ENCODE measurements at places on chromosomes 5 and 9. TPM values are rescaled to one million over a fixed set of nuclear protein-coding genes. Genes with fewer than 3 reads are reported as not detected.
A peak's percentile ranks its signal among the peaks of the same experiment; 100 is the strongest.

DNA sequence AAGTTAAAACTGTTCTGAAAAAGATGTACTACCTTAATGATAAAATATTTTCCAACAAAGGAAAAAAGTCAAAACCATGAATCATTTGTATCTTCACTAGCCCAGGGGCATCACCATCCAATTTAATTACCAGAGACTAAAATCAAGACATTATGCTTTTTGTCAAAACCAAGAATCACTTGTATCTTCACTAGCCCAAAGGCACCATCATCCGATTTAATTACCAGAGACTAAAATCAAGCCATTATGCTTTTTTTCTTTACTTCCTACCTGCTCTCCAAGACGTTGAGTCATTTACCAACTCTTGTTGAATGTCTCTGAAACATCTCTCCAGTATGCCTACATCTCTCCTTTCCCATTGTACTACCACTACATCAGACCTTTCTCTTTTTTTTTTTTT lies 37.9 kb downstream of the FBXO38 start:
- no peaks in the 10 kb centered on the region for H3K27me3 ChIP-seq
- DNase-seq, result no peak
- no peak overlapping the region for H3K4me3 ChIP-seq
- H3K4me1 ChIP-seq, result peaks cover 2% of the 10 kb centered on the region

The FANCG gene
- 107 TPM for total RNA-seq

DNA sequence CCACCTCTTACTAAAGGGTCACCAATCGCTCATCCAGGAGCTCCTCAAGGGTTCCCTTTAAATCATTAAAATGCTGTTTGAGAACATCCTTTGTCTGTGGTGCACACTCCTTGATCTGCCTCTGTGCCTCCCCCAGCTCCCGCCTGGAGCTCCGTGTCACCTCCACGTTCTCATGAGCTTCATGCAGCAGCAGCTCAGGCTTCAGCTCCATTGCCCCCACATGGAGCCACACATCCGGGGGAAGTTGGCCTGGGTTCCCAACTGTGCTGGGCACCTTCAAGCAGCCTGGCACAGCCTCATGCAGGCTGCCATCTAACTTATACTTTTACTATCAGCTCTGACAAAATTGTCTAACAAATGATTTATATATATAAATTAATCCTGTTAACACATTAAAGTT lies 585.8 kb upstream of the FAM174A start:
- no peaks in the 10 kb centered on the region for H3K36me3 ChIP-seq
- DNase-seq, result no peak
- no peaks in the 10 kb centered on the region for H3K4me1 ChIP-seq
- H3K4me3 ChIP-seq, result no peak overlapping the region
- H3K27ac ChIP-seq, result no peak overlapping the region

The PIP5K1B gene
- total RNA-seq, result 76.2 TPM

The COL5A1 gene
- 0.11 TPM for total RNA-seq

- no peaks in the 10 kb centered on the region for H3K36me3 ChIP-seq
- H3K4me3 ChIP-seq, result no peak overlapping the region
- DNase-seq, result no peak
- H3K27me3 ChIP-seq, result peaks cover 8% of the 10 kb centered on the region
These were observed 218.6 kb downstream of the SREK1 start for GRCh38 chr5:66362687-66363086.

- no peaks in the 10 kb centered on the region for H3K27me3 ChIP-seq
- no peak overlapping the region for H3K27ac ChIP-seq
- H3K36me3 ChIP-seq, result no peaks in the 10 kb centered on the region
- no peak for DNase-seq
- H3K4me3 ChIP-seq, result no peak overlapping the region
These were observed 151.8 kb upstream of the COL5A1 start for GRCh38 chr9:134489621-134490408.

- no peak overlapping the region for H3K27ac ChIP-seq
- no peaks in the 10 kb centered on the region for H3K4me1 ChIP-seq
- H3K4me3 ChIP-seq, result no peak overlapping the region
- no peak for DNase-seq
These were observed 65.8 kb upstream of the CHD1 start for GRCh38 chr5:98994611-98995010.

DNA sequence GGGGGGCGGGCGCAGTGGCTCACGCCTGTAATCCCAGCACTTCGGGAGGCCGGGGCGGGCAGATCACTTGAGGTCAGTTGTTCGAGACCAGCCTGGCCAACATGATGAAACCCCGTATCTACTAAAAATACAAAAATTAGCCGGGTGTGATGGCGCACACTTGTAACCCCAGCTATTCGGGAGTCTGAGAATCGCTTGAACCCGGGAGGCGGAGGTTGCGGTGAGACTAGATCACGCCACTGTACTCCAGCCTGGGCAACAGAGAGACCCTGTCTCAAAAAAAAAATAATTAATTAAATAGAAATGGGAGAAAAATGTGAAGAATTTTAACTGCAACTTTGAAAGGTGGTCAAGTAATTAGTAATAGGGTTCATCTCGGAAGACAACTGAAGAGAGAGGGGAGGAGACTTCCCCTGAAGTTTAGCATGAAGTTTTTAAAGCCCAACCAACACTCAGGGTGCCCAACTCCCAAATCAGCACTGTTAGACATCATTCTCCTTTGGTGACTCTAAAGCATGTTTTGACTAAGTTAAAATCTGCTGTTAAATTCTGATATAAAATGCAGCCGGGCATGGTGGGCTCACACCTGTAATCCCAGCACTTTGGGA lies 1.4 kb upstream of the CSNK1A1 start:
- no peak for DNase-seq
- H3K27me3 ChIP-seq, result no peaks in the 10 kb centered on the region
- peaks cover 27% of the 10 kb centered on the region for H3K36me3 ChIP-seq
- H3K4me1 ChIP-seq, result peaks cover 10% of the 10 kb centered on the region
- peak overlapping the region; percentile 5 for H3K4me3 ChIP-seq
- no peak overlapping the region for H3K27ac ChIP-seq

- H3K4me3 ChIP-seq, result no peak overlapping the region
- peaks cover 51% of the 10 kb centered on the region for H3K36me3 ChIP-seq
- H3K4me1 ChIP-seq, result no peaks in the 10 kb centered on the region
- H3K27ac ChIP-seq, result no peak overlapping the region
- DNase-seq, result no peak
- no peaks in the 10 kb centered on the region for H3K27me3 ChIP-seq
These were observed 31.1 kb downstream of the MRPS27 start for GRCh38 chr5:72288924-72289323.

The MAT2B gene
- 98.9 TPM for total RNA-seq

The HTR1A gene
- total RNA-seq, result not detected

DNA sequence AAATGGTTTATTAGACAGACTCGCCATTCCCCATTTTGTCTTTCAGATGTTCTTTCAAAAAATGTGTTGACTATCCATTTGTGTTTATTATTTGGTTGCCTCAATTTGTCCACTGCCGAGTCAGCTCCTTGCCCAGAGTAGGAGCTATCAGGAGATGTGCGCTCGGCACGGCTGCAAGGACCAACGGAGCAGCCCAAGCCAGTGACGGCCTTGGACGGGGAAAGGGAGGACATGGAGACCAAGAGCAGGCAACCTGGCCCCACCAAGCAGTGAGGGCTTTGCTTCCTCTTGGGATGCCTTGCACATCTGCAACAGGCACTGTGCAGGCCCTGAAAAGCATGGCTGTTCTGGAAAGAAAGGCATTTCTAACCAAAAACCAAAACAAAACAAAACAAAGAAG lies 69.8 kb downstream of the DEPDC1B start:
- peaks cover 51% of the 10 kb centered on the region for H3K36me3 ChIP-seq
- H3K4me3 ChIP-seq, result no peak overlapping the region
- H3K27ac ChIP-seq, result no peak overlapping the region
- H3K4me1 ChIP-seq, result peaks cover 6% of the 10 kb centered on the region
- no peak for DNase-seq

- H3K4me1 ChIP-seq, result no peaks in the 10 kb centered on the region
- DNase-seq, result no peak
- H3K4me3 ChIP-seq, result no peak overlapping the region
- H3K36me3 ChIP-seq, result no peaks in the 10 kb centered on the region
These were observed 305.0 kb downstream of the RASEF start for GRCh38 chr9:82757924-82758323.

DNA sequence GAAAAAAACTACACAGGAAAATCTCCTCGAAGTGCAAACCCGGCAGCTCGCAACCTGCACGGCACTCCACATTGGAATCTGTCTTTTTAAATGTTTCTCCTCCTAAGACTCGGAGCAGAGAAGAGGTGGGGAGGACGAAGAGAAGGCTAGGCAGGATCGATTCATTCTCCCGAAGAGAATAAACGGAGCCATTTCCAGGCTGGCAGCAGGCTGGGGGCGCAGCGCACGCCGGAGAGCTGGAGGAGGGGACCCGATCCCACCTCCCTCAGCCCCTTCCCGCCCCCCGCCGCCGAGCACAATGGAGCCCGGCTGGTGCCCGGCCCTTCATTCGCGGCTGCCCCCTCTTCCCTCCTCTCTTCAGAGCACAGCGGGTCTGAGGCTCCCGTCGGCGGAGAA lies 628 bp downstream of the HOMER1 start:
- DNase-seq, result no peak
- H3K36me3 ChIP-seq, result no peaks in the 10 kb centered on the region
- H3K4me3 ChIP-seq, result peak overlapping the region; percentile 83
- peaks cover 48% of the 10 kb centered on the region for H3K4me1 ChIP-seq
- peak overlapping the region; percentile 71 for H3K27ac ChIP-seq
- H3K27me3 ChIP-seq, result peaks cover 3% of the 10 kb centered on the region

The IFT74 gene
- total RNA-seq, result 10.4 TPM

DNA sequence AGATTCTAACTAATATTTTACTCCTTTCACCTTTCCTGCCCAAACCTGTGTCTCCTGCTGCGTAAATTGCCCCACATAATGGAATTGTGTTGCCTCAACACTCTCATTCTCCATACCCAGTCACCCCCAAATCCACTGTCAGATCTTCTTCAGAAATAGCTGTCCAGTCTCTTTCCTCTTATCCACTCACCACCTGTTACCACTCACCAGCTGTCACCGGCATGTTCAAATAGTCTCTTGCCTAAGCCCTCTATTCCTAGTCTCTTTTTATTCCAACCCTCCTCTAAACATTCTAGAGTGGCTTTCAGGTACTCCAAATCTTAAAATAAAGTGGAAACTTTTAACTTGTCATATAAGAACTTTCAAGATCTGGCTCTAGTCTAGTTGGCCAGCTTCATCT lies 262.0 kb upstream of the FBXL7 start:
- no peak overlapping the region for H3K4me3 ChIP-seq
- no peaks in the 10 kb centered on the region for H3K27me3 ChIP-seq
- no peaks in the 10 kb centered on the region for H3K36me3 ChIP-seq
- no peak overlapping the region for H3K27ac ChIP-seq
- no peaks in the 10 kb centered on the region for H3K4me1 ChIP-seq
- DNase-seq, result no peak

DNA sequence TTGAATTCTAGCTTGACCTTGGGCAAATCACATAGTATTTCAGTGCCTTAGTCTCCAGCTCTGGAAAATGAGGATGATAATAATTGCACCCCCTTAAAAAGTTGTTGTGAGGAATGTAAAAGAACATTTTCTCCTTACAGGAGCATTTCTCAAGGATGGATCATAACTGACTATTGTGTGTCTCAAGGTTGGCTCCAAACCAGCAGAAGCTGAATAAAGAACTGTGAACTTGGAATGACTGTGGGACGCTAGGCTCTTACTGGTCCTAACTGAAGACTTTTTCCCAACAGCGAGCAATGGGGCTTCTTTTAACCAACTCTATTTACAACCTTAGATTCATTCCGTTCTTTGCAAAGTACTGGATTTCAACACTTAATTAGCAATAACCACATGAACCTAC lies 26.2 kb upstream of the GLRX start:
- no peaks in the 10 kb centered on the region for H3K36me3 ChIP-seq
- peaks cover 6% of the 10 kb centered on the region for H3K27me3 ChIP-seq
- DNase-seq, result no peak
- no peak overlapping the region for H3K4me3 ChIP-seq
- no peak overlapping the region for H3K27ac ChIP-seq

Data from activated T-helper 2 cell treated with anti-CD3 and anti-CD28 coated beads, Interferon-gamma antibody, Interleukin-2, Interleukin-4, amounts not matched to agents 10 μg/mL and 5 μg/mL and 100 μg/mL, durations not matched to agents 14 hours and 24 hours and 36 hours (primary cell).